ENCODE measurements at places on chromosomes 4 and X. TPM values are rescaled to one million over a fixed set of nuclear protein-coding genes. Genes with fewer than 3 reads are reported as not detected.

DNA sequence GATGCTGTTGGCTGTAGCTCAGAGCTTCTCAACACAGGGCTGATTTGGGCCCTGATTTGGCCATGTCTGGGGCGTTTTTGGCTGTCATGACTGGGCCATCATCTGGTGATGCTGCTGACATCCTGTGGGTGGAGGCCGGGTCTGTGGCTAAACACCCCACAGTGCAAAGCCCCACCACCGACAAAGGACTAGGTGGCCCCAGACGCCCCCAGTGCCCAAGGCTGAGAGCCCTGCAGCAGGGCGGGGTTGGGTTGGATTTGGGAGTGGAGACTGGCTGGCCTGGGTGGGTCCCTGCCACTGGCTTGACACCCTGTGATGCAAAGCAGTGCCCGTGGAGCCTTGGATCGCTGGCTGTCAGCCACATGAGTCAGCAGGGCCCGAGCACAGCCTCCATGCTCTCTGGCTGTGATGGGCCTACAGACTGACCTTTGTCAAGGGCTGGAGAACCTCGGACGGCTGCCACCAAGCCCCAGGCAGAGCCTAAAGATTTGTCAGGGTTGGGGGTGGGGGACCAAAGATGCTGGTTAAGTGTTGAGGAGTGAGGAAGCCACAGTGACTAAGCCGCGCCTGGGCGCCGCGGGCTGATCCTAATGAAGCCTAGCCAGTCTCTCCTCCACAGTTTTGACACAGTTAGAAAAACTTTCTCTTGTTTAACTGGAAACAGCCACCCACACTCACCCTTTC, 28.3 kb downstream of the CYTL1 start:
- peak; percentile 99 for DNase-seq

ZFP92 gene
- total RNA-seq: not detected

UGT2B15 gene
- total RNA-seq: not detected

DNA sequence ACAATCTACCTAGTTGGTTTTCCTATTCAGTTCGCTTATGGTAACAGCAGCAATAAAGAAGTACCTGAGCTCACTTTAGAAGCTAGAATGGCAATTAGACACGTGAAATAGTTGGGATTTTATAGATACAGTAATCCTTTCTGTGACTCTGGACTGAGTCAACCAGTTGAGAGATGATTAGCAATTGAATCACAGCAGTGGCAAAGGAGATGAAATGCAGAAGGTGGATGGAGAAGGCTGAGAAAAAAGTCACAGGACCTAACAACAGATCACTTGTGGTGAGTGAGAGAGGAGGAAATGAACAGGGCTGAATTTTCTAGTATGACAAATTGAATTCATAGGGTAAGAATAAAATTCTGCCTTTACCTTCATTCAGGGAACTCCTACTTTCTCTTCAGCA, 197.1 kb upstream of the MAGEB18 start:
- no peak for DNase-seq

DNA sequence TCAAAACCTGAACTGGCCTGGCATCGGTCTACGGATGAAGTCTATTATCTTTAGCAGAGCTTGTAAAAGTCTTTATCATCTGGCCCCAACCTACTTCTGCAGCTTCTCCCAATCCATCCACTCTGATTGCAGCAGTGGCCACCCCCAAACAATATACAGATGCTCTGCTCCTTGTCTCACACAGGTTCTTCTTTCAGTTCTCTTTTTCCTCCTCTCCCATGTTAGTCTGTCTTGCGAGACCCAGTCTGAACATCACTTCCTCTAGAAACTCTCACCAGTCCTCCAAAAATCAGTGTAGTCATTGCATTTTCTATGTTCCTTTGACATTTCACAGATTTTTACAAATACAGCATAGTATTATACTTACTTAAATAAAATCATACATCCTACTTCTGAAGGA, 163.0 kb downstream of the FRMPD4 start:
- DNase-seq: no peak

- peak; percentile 48 for DNase-seq
Measured at GRCh38 chr4:68152411-68152810, 22.7 kb upstream of the TMPRSS11F start.

VSIG4 gene
- total RNA-seq: not detected

DNA sequence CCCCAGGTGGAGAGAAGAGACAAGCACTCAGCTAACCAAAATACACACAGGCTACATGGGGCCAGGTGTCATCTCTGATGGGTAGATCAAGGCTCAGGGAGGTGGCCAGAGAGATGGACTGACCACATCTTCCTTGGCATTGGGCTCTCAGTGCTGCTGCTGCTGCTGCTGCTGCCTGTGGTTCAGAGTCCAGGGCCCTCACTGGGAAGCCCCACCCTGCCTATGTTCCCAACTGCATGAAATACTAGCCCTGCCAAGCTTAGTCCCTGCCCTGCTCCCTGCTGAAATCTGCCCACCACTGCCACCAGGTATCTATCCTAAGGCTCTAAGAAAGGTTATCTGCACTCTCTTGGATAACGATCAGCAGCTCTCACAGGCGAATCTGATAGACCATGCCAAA, 118.7 kb downstream of the EFHC2 start:
- no peak for DNase-seq

GRCh38 chrX:152810403-152810802, 20.2 kb downstream of the CETN2 start:
- DNase-seq: peak; percentile 59

SMIM43 gene
- total RNA-seq: 1.3 TPM

DNA sequence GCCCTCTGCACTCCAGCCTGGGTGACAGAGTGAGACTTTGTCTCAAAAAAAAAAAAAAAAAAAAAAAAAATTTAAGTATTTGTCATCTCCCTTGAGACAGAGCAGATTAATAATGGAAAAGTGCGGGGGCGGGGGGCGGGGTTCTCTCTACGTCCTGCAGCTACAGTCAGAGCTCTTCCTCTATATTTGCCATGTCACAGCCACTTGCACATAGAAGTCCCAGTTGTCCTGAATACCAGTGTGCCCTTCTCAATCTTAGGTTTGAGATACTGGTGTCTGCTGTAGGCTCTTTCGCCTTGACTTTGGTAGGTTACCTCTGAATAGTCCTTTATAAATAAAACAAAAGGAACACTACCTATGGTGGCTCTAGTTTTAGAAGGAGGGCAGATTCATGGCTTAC, 237.8 kb upstream of the PGRMC2 start:
- DNase-seq: no peak

DNA sequence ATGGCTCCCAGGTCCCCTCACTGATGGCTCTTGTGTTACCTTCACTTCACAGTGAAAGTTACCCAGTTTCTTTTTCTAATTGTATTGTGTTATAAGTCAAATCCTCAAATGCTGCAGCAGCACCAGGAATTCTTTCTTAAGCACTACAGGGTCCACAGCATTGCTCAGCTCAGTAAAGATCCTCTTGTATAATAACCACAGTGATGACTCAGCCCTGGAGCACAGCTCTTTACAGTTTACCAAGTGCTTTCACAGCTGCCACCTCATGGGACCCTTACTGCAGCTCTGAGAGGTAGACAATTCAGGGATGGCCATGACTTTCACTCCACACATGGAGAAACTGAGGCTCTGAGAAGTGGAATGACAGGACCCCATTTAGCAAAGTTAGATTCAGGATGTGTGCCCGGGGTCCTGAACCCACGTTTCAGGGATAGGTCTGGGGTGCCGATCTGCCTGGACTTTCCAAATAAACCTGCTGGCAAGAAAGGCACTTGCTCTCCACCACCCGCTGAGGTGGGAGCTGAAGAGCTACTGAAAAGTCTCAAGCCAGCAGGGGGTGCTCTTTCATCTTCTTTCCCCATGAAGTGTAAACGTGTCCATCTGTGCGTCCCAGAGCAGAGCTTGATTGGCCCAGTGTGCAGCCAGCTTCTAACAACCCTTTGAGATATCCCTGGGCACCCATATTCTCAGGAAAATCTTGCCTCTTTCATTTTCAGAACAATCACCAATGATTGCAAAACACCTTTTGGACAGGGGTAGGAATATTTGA, 35.7 kb upstream of the GABRQ start:
- peak; percentile 76 for DNase-seq

GRCh38 chrX:18871970-18872369, 111.9 kb downstream of the PHKA2 start:
- DNase-seq: no peak

DNA sequence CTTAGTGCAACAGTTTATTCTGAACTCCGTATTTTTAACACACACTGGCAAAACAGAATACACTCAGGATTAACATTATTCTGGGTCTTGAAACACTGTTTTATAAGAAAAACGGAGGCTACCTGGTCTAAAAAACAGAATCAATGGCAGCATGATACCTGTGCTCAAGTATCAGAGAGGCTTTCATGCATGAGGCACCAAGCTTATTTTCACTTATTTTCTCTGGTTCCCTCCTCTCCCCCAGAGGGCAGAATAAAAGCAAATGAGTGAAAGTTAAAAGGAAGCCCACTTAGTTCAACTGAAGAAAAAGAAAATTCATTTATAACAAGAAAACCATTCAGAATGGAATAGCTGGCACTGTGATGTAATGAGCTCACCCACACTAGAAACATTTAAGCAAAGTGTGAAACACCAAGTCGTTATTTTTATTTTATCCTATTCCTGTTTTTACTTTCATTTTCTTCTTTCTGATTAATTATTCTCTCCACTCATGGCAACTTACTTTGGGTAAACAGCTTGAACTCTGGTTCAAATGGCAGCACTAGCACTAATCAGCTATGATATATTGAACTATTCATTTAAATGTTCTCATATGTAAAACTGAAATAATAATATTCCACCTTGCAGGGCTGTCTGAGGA, 211.8 kb downstream of the PPP3CA start:
- DNase-seq: no peak

DNA sequence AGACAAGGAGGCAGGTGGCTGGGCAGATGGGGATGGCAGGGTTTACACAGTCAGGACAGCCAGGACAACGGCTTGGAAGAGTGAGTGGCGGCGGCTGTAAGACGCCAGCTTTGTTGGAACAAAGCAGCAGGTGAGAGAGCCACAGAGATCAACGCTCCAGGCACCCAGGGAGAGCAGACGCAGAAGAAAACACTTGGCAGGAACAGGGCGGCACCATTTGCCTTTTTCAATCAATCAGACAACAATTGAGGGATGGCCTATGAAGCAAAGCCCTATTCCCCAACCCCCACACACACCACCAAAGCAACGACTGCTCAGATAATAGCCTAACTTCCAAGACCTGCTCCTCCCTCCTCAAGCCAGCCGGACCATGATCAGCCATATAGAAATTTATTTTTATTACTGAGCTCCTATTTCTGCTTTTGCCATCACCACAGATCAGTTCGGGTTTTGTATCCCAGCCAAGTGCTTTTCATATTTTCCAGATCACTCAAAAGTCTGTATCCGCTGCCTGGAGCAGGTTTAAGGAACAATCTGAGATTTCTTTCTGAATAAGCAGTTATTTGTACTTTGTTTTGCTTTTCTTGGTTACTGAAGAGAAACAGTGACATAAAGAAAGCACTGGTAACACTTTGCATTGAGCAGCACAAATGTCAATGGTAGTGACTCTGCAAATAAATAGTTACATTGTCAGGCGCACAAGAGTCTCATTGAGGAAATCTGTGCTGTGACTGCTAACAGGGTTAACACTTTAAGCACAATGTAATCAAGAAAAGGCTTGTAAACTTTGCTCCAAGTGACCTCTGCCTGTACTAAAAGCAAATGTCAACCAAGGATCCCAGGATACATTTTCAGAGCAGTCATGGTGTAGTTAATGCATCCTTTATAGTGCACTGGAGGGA, 81.8 kb upstream of the RBPJ start:
- DNase-seq: peak; percentile 60

DNA sequence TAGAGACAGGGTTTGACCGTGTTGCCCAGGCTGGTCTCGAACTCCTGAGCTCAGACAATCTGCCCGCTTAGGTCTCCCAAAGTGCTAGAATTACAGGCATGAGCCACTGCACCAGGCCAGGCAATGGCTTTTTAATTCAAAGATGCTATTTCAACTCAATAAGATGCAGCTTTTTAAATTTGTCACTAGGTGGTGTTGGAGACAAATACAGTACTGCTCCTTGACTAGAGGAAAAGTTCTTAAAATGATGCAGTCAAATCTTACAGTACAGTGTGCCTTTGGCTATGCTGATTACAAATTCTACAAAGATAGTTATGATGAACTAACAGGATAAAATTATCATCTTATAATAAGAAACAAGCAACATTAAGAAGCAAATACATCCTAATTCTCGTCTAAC, 441.1 kb downstream of the KCNIP4 start:
- peak; percentile 35 for DNase-seq

PSAPL1 gene
- not detected for total RNA-seq

- no peak for DNase-seq
Measured at GRCh38 chrX:43815209-43815608, 67.0 kb downstream of the MAOB start.

- no peak for DNase-seq
Measured at GRCh38 chr4:101954351-101954750, 163.8 kb downstream of the BANK1 start.

DNA sequence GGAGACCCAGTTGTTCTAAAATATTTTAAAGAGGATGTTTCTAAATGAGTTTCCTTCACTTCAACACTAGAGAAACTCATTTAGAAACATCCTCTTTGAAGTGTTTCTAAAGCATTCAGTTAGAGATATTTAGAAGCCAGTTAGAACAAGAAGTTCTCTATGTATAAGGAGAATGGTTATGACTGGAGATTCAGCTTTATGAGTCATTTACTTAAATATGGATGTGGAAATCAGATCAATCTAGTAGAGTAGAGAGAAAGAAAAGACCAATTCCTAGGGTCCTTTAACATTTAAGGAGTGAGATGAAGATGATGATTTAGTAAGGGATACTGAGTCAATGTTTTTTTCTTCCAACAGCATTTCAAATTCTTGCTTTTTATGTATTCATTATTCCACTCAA, 234.1 kb downstream of the GRXCR1 start:
- DNase-seq: no peak

SPIN2A gene
- total RNA-seq: not detected

DNA sequence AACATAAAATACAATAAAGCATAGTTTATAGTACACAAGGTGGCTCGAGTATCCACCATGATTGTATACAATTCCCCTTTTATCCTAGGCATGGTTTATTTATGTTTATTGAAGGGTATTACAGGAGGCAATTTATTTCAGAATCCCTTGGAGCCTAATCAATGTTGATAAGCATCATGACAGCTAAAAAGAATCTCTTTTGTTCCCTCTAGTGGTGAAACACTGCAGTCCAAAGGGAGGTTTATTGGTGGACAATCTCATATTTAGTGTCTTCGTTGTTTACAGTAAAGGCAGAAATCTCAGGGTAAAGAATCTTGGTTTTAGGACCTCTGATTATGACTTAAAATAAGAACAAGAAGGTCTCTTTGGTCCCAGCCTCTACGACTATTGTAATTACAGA, 1712.5 kb downstream of the C4orf33 start:
- DNase-seq: peak; percentile 0

DNA sequence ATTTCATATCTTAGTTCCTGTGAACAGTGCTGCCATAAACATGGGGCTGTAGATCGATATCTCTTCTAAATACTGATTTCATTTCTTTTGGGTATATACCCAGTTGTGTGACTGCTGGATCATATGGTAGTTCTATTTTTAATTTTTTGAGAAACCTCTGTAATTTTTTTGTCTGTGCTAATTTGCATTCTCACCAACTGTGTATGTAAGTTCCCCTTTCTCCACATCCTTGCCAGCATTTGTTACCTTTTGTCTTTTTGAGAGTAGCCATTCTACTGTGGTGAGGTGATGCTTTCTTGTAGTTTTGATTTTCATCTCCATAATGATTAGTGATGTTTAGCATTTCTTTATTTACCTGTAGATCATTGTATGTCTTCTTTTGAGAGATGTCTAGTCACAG, 2086.5 kb upstream of the TENM3 start:
- DNase-seq: no peak

GRCh38 chrX:35150052-35150451, 207.5 kb downstream of the FAM47B start:
- DNase-seq: no peak
